ENCODE measurements at places on chromosomes 1 and 21.

DNA sequence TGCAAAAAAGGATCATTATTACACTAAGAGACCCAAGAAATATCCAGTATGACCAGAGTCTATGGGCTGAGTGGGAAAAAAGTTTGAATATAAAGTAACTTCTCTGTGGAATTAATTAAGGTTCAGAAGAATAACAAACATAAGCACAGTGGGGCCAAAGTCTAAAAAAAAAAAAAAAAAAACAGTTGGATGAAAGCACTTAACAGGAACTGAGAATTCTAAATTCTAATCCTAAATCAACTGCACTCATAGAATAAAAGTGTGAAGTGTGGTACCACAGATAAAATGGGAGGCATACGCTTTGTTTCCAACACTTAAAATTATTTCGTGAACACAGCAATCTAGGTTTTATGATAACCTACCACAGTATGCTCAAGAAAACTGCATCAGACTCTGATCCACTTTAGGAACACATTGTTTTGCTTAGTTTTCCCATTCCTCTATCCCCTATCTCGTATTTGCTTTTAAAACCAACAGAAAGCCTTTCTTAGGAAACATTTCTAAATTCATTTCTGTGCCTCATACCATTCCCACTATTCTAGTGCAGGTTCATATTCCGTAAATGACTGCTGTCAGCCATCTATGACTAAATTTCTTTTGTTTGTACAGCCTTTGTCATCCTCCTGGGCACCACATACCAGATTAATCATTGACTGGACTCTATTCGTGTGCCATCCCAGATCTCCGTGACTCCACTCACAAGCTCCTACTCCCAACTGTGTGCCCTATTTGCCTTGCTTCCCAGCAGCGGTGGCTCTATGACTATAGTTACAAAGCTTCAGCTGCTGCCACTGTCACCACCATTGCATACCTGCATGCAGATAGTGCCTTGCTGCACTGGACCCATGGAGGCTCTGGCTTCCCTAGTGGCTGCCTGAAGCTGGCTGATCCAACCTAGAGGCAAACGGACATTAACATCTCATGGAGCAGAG, 24.9 kb downstream of the CHML start:
- DNase-seq = no peak

GRCh38 chr1:169594391-169594790, 8.1 kb upstream of the F5 start:
- DNase-seq = no peak

- peak; percentile 80 for DNase-seq
Measured at GRCh38 chr1:210292231-210292871, 36.4 kb upstream of the HHAT start.

DNA sequence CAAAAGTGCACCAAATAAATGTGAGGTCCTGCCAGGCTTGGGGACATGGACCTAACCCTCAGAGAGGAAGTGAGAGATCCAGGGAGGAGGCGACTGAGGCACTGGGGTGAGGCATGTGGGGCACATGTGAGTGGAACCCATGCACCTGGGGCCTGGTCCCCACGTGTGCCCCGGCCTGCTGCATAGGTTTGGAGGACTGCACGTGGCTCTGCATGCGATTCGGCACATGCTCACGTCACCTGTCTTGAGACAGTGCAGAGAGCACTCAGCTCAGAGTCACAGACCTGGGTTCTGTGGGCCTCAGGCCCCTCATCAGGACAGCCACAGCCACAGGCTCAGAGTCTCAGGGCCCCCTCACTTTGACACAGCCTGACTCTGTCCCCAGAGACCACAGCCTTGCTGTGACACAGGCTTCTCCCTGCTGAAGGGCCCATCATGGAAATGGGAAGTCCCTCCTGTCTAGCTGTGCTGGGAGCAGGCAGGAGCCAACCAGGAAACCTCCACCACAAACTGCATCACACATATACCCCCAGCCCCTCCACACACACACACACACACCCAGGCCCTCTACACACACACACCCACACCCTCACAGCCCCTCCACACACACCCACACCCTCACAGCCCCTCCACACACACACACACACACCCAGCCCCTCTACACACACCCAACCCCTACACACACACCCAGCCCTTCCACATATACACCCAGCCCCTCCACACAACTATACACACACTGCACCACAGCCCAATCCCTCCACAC, 48.2 kb downstream of the SLC9A1 start:
- DNase-seq = no peak

GRCh38 chr1:167797015-167797414, 75.2 kb downstream of the MPZL1 start:
- DNase-seq = peak; percentile 30

GRCh38 chr1:201424146-201424545, 2.6 kb upstream of the TNNI1 start:
- no peak for DNase-seq

- no peak for DNase-seq
Measured at GRCh38 chr1:119738100-119738720, 26.5 kb downstream of the PHGDH start.

GRCh38 chr1:109228167-109228566, 14.4 kb downstream of the SARS1 start:
- no peak for DNase-seq

DNA sequence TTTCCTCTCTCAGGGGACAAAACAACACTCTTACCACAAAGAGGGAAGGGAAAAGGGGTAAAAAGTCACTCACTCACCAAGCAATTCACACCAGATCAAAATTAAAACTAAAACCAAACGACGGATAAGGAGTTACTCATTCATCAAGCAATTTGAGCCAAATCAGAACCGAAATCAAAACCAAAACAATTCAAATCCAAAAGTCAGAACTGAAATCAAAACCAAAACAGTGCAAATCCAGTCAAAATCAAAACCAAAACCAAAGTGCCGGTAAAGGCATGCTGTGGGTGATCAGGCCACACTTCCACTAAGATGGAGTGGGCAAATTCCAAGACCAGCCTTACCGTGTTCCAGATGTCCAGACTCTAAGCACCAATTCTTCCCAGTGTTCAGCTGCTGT, 717.9 kb downstream of the AMY1C start:
- no peak for DNase-seq

GRCh38 chr1:64525116-64525686, 55.3 kb downstream of the CACHD1 start:
- DNase-seq = no peak

- DNase-seq = peak; percentile 3
Measured at GRCh38 chr1:103457886-103458455, 67.5 kb upstream of the RNPC3 start.

- DNase-seq = no peak
Measured at GRCh38 chr1:65172936-65173690, 25.1 kb downstream of the AK4 start.

- DNase-seq = no peak
Measured at GRCh38 chr1:202858331-202858730, 30.6 kb downstream of the RABIF start.

DNA sequence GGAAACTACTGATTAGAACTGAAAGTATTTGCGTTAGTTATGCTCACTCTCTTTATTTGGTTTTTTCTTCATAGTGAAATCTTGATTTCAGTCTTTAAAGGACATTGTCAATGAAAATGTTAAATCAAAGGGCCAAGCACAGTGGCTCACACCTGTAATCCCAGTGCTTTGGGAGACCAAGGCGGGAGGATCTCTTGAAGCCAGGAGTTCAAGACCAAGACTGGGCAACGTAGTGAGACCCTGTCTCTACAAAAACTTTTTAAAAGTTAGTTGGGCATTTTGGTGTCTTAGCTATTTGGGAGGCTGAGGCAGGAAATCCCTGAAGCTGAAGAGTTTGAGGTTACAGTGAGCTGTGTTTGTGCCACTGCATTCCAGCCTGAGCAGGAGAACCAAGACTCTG, 13.6 kb downstream of the RLF start:
- DNase-seq = no peak

- DNase-seq = no peak
Measured at GRCh38 chr1:15943992-15944307, 32.0 kb downstream of the ZBTB17 start.

DNA sequence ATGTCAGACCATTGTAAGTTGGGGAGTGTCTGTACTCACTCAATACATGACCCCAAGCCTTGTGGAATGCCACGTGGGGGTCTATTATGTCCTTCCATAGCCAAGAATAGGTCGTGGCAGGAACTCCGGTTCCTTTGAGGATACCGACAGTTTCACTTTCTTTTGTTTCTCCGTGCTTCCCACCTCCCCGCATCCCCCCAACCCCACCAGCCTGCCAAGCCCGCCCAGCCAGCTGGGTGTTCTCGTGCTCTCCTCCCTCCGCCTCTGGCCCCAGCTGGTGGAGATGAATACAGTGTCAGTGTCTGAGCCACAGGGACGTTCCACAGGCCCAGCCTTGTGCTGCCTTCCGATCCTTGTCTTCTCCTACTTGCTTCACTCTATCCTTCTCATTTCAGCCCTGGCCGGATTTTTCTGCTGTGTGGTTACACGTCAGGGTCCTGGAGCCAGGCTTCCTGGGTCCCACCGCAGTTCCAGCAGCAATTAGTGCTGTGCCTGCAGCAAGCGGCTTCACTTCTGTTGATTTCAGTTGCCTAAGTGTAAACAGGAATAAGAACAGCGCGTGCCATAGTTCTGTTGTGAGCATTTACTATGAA, 4.1 kb upstream of the AGTRAP start:
- DNase-seq = peak; percentile 43

DNA sequence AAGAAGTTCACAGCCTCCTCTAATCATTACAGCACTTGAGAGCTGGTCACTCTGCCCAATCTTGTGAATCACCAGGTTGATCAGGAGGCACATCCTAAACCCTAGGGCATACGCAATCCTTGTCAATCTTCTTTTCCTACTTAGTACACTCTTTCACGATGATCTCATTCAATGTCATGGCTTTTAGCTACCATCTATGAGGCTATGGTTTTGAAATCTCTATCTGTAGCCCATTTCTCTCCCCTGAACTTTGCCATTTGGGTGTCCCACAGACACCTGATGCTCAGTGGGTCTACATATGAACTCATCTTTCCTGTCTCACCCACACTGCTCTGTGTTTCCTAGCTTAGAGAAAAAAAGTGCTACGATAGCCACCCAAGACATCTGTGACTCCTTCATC, 1.9 kb upstream of the MED18 start:
- no peak for DNase-seq

GRCh38 chr1:11671544-11672286, 7.7 kb downstream of the FBXO6 start:
- DNase-seq = no peak
